ENCODE measurements at places on chromosomes 5 and 9.

- DNase-seq: no peak
Observed at GRCh38 chr9:127396253-127396807, 639 bp upstream of the SLC2A8 start.

DNA sequence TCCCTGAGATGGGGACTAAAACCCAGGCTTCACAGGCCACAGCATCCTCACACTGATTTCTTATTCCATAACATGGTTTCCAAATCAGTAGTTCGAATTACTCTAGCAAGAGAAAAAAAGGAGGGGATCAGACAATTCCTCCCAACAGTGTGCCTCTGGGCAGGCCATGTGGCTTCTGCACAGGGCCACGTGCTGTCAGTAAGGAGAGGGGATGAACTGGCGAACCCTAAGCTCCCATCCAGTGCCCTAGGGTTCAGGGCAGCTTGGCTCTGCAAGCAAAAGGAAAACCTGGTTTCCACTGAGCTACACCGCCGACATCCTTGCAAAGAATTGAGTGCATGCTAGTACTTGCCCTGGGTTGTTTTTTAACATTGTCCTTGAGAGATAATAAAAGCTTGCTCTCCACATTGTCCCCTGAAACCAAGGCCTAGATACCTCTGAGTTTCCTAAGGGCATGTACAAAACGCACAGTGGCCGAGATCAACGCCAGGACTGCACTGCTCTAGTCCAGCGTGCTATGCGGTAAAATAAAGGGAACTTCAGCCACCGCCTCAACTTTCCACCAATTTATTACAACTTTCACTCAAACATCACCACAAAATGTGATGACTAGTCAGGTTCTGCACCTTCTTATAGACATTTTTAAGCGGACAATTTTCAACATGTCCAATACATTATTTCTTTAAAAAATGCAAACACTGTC, 4.5 kb downstream of the CAMSAP1 start:
- DNase-seq: no peak

DNA sequence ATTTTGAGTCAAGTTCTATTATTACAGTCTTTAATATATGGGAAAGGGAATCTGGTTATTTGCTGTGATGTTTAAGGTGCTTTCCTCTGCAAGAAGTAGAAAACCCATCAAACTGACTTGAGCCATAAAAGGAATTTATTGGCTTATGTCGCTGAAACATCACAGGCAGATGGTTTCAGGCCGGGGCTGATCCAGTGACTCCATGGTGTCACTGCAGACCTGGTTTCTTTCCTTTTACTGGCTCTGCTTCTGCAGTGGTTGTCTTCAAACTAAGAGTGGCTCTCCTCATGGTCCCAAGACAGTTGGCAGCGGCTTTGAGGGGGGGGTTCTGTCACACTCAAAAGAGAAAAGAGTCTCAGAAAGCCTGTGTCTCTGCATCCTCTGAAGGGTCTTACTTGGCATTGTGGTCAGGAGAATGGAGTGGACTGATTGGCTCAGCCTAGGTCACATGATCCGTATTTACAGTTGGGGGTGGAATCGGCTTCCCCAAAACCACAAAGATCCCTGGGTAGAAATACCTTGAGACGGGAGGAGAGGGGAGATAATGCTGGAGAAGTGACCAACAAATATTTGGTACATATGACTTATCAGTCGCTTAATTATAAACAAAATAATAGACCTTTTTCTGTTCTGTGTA, 106.3 kb downstream of the DAPK1 start:
- DNase-seq: no peak

- peak; percentile 11 for DNase-seq
Observed at GRCh38 chr5:106521701-106522100, 1149.0 kb downstream of the EFNA5 start.

DNA sequence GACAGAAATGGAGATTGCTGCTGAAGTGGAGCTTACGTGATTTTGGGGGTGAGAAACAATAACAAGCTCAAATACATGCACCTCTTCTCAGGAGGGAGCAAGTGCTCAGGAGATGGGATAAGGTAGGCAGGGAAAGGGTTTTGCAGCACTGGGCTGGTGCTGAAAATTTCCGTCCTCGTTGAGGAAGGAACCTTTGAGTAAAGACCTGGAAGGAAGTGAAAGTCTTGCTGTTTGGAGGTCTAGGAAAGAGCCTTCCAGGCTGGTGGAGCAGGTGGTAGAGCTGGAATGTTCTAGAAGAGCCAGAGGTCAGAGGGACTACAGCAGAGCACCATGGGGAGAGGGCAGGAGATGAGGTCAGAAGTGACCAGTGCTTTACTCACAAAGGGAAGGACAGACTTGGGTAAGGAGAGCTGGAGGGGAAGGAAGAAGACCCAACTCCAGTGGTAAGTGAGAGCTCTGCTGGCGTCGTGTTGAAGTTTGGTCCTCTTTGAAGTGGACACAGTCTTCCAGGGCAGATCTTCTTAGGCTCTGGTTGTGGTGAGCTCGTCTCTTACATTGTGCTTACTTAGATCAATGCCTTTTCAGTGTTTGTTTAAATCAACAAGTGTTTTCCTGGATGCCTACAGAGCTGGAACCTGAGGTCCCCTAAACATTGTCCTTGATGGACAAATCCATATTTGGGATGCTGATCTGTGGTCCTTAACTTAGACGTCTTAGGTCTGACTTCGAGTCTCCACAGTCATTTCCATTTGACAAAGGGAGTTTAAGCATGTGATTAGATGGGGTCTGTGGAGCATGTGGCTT, 21.0 kb downstream of the ANKRD33B start:
- DNase-seq: no peak

DNA sequence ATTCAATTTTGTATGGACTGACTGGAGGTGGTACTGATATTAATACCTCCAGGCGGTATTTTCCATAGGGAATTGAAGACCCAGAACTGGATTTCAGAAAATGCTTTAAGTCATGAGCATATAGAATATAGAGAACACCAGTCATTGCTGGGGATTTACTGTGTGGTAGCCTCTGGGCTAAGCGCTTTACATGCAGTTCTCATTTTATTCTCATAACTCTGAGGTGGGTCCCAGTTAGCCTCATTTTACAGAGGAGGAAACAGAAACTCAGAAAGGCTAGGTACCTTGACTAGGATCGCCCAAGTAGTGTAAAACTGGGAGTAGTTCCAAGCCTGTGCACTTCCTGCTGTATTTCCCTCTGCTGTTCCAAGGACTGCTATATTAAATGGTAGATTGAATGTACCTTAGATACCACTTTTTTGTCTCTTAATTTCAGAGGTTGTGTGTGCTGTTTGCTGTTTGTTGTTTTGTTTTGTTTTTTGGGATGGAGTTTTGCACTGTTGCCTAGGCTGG, 13.8 kb downstream of the SLC44A1 start:
- no peak for DNase-seq

Measured in fibroblast of villous mesenchyme (primary cell).